ENCODE measurements at places on chromosomes 11 and 22. TPM values are rescaled to one million over a fixed set of nuclear protein-coding genes. Genes with fewer than 3 reads are reported as not detected.

- DNase-seq: no peak
These were observed 322.7 kb upstream of the PITPNB start for GRCh38 chr22:28241656-28242290.

- DNase-seq: no peak
These were observed 1.1 kb upstream of the SERPING1 start for GRCh38 chr11:57596266-57596885.

Gene BAD
- total RNA-seq: 41.5 TPM

GRCh38 chr11:36411202-36411640 lies 98.9 kb downstream of the TRAF6 start:
- DNase-seq: peak; percentile 36
